ENCODE measurements at places on chromosomes 12 and 14. TPM values are rescaled to one million over a fixed set of nuclear protein-coding genes. Genes with fewer than 3 reads are reported as not detected.

- DNase-seq: no peak
Measured at GRCh38 chr14:73069585-73069984, 11.3 kb downstream of the RBM25 start.

- DNase-seq: peak; percentile 67
Measured at GRCh38 chr12:126389220-126389841, 1324.1 kb downstream of the AACS start.

GRCh38 chr14:71175491-71175890 lies 268.2 kb downstream of the PCNX1 start:
- no peak for DNase-seq

GRCh38 chr12:52667509-52667908 lies 12.7 kb downstream of the KRT1 start:
- no peak for DNase-seq

DNA sequence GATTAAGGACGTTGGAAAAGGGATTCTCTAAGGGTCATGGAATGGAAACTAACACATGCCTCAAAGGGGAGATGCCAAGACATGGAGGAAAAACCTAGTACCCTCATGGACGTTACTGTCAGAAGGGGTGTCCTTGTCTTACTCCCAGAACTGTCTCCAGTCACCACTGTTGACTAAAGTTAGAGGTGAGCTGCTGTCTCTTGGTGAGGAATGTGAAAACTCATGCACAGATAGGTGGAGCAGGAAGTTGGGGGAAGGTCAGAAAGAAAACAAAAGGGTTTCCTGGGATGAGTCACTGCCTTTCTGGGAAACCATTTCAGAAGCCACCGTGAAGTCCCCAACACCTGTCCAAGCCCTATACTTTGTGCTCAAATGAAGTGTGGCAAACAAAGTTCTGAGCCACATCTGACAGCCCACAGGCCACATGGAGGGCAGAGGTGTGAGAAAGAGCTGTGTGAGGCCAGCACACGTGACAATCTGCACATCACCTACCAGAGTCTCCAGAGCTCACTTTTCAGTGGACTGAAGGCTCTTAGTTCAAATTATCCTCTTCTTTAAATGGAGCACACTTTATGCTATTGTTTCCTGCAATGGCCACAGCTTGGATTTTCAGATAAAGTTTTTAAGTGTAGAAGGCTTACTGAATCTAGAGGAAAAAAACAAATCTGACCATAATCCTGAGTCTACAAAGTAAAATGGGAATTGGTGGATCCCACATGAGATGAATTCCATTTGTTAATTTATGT lies 92.9 kb upstream of the EGLN3 start:
- no peak for DNase-seq

DNA sequence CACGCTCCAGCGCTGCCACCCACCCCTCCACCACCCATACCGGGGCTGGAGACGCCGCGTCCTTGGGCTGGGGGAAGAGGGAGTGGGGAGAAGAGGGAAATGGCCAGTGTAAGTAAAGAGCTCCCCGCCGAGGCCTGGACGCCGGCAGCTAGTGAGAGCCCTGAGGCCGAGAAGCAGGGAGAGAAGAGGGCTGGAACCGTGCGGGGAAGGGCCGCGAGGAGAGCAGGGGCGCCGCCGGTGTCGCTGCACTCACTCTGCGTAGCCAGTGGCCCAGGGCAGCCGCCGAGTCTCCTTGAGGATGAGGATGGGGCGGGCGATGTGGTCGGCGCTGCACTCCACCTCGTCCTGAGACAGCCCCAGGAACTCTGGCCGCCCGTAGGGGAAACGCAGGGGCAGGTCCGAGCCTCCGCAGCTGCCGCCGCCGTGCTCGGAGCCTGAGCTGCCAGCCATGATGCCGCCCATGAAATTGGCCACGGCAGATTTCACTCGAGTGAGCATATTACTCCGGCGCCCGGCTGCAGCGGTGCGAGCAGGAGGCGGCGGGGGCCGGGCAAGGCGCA lies 631 bp downstream of the PPM1H start:
- DNase-seq: no peak

DNA sequence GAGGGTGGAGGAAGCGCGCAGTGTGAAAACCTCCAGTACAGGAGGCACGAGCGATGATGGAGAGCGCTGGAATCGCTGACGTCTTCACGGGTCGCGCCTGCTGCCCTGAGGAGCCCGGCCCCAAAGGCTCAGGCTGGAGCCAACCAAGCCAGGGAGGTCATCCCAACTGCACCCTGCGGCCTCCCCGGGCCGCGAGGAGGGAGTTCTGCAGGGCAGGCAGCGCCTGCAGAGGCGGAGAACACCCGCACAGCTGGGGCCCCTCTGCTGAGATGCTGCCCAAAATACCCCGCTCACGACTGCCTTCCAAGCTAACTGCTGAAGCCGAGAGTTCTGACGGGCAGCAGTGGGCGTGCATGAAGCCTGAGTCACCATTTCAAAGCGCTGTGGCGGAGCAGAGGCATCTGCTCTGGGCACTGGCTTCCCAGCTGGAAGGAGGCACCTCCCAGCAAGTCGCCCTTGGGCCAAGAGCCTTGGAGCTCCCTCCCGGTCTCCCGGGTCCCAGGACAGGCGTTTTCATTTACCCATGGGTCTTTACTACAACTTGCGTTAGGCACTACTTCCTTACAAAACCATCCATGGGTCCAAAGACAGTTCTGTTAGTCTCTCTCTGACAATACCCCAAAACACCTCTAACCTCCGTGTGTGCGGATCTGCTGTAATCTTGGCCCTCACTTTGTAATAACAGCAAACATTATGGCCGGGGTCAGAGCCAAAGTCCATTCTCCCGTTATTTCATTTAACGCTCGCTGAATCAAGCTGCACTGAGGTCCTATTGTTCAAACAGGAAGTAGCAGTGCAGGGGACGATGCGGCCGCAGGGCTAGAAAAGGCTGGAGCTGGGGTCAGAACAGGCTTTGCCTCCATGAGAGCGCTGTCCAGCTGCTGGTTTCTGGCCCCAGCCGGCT lies 60.1 kb upstream of the RIMBP2 start:
- DNase-seq: no peak

DNA sequence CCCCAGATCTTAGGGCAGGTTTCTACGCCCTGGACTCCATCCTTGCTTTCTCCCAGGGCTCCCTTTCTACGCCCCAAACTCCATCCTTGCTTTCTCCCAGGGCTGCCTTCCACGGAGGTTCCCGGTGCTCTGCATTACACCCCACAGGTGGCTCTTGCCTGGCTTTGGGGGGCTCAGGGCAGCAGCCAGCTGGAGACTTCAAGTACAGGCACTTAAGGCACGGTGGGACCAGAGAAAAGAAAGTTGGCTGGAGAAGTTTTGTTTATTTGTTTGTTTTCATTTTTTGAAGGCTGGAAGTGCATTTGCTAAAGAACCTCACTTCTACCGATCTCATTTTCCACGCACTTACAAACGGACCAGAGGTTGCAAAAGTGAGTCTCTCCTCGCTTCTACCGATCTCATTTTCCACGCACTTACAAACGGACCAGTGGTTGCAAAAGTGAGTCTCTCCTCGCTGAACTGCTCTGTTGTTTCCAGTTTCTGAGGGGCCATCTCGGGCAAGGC lies 103.8 kb upstream of the MED13L start:
- no peak for DNase-seq

The ALG10B gene
- total RNA-seq: 3.2 TPM

The NTS gene
- not detected for total RNA-seq

The SPRING1 gene
- 16.7 TPM for total RNA-seq

The KRT72 gene
- total RNA-seq: not detected

Data from sigmoid colon (tissue), 7 donors.